ENCODE measurements at places on chromosomes 5 and 9.
A peak's percentile ranks its signal among the peaks of the same experiment; 100 is the strongest.

- DNase-seq, result no peak
Measured at GRCh38 chr9:137349471-137350033, 47.5 kb upstream of the NRARP start.

DNA sequence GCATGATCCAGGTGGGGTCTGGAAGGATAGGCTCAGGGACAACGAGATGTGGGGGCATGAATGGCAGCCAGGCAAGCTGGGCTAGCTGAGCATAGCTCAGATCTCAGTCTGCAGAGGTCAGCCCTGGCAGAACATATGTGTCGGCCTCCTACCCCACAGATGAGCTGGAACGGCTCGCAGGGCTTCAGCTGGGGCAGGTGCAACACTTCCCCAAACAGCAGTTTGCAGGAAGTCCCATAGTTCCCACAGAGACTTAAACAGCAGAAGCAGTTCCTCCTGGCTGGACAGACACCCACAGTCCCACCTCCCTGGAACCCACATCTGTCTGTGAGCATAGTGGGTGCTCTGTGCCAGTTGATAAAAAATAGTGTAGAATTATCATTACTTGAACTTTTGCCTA, 404.6 kb downstream of the GADD45G start:
- DNase-seq, result no peak

DNA sequence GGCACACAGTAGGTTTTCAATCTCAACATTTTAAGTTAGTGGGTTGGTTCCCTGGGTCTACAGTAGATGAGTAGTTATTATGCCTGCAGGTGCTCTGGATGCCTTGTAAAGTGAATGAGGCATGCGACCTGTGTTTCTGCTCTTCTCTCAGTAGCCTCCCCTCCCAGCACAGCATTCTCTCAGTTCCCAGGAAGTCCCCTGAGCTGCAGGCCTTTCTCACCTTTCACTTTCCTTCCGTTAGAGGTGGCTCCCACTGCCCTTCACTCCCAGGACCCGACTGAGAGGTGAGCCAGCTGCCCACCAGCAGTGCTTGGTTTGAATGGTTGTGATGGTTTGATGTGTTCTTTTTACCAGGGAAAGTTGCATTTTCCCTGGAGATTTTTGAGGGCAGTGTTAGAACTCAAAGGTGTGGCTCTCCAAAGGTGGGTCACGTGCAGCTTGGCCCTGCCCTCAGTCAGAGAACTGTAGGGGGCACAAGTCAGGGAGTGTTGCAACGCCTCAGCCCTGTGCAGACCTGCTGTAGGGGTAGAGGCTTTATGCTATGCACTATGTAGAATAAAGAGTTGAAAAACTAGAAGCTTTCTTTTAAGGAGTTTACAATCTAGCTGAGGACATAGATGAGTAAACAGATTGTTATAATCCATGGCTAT, 173.8 kb downstream of the NTRK2 start:
- DNase-seq, result no peak

DNA sequence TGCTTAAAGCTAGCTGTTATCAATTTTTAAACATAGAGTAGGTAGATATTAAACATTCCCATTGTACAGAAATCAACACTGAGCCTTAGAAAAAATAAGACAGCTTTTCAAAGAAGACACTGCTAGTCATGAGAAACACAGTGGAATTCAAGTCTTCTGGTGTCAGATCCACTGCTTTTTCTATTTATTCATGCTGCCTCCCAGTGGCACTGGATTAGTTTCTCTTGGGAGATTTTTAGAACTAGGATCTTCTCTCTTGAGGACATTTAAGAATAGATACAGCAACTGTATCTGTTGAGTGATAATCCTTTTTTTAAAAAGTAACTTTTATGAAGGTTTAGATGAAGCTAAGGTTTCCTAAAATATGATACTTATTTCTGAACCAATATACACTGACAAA, 1635.4 kb upstream of the C9orf72 start:
- DNase-seq, result no peak

- peak; percentile 47 for DNase-seq
Measured at GRCh38 chr9:137670391-137671195, 51.8 kb downstream of the EHMT1 start.

DNA sequence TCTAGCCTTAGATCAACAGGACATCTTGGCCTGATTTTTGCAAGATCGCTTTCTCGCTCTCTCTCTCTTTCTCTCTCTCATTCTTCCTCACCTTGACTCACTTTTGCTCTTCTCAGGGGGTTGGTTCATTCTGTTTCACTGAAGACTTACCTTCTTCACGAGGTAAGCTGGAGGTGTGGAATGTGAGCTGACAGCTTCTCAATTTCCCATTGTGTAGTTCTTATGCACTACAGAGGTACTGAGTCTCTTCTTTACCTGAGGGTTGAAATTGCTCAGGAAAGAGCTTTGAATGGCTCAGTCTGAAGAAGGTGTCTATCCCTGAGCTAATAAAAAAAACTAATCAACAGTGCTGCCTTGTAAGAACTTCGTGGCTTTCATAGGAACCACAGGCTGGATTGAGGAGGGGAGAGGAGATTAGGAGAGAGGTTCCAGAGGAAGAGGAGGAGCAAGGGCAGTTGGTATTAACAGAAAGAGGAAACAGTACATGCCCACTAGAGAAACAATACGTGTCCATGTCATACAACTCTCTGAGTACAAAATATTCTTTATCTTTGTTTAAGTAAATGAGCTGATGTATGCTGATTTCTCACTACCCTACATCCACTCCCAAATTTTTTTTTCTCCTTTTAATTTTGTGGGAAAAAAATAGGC, 192.2 kb downstream of the TMEM167A start:
- DNase-seq, result no peak

- no peak for DNase-seq
Measured at GRCh38 chr5:54254482-54255198, 55.7 kb downstream of the ARL15 start.

- no peak for DNase-seq
Measured at GRCh38 chr9:85067792-85068191, 398.3 kb downstream of the NTRK2 start.

- peak; percentile 72 for DNase-seq
Measured at GRCh38 chr5:172984244-172984953, 828 bp downstream of the ATP6V0E1 start.

GRCh38 chr9:13707612-13708576, 428.4 kb upstream of the MPDZ start:
- no peak for DNase-seq

DNA sequence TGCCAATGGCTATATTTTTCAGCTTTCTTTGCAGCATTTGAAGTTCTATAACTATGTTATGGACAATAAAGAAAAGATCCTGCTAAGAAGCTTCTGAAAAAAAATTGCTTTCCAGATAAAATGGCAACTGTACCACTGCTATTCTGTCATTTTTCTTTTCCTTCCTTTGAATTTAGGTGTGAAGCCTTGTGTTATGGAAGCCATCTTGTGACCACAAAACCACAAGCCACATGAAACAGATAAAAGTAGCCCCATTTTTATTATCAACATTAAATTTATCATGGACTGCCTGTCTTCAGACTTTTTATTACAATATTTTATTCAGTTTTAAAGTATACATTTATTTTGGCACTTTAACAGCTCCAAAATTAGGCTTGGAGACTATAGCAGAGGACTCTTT, 289.9 kb upstream of the ACTBL2 start:
- no peak for DNase-seq

DNA sequence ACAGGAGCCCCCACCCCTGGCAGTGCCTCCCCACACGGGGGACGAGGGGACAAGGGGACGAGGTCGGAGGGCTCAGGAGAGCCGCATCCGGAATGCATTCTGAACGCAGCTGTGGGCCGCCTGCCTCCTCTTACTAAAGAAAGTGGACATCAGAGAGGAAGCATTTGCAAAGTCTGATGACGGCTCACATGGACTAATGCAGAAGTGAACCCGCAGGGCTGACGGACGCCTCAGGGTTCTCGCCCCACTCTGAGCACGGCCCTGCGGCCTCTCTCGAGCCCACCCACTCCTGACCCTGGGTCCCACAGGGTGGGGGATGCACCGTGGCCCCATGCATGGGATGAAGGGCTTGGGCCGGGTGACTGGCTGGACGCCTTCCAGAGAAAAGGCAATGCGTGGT, 5.9 kb downstream of the LPCAT1 start:
- peak; percentile 51 for DNase-seq

DNA sequence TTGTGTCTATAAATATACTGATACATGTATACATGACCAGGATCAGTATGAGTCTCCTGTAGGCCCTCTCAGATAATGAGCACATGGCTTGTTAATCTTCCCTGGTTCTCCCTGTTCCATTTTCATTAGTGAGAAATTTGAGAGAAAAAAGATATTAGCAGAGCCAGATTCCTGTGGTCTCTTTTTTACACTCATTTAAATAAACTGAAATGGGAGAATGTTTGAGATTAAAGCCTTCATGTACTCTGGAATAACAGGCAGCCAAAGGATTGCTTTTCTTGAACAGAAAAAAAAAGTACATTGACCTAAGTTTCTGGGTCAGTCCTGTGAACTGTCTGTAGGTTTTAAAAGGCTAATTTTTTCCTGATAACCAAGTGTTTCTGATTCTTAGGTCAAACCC, 44.2 kb downstream of the PWWP2A start:
- no peak for DNase-seq

GRCh38 chr5:141692919-141693725, 11.1 kb upstream of the ARAP3 start:
- DNase-seq, result no peak

- no peak for DNase-seq
Measured at GRCh38 chr5:34841816-34842215, 2.9 kb downstream of the TTC23L start.

GRCh38 chr5:119341452-119342349, 14.1 kb upstream of the TNFAIP8 start:
- no peak for DNase-seq

DNA sequence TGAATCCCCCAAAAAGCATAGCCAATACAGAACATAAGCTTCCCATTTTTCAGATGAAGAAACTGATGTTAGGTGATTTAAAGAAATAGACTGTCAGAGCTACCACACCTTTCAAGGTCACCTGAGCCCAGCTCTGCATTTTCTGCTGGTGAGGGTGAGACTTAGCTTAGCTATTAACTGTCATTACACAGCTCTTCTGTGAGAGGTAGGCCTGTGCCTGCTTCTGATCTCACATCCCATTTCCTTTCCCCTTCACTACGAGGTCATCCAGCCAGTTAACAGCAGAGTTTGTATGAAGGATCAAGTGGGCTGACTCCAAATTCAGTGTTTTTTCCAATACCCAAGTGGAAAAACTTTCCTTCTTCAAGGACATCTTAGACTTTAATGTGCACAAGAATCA, 528.6 kb upstream of the CLINT1 start:
- peak; percentile 6 for DNase-seq

DNA sequence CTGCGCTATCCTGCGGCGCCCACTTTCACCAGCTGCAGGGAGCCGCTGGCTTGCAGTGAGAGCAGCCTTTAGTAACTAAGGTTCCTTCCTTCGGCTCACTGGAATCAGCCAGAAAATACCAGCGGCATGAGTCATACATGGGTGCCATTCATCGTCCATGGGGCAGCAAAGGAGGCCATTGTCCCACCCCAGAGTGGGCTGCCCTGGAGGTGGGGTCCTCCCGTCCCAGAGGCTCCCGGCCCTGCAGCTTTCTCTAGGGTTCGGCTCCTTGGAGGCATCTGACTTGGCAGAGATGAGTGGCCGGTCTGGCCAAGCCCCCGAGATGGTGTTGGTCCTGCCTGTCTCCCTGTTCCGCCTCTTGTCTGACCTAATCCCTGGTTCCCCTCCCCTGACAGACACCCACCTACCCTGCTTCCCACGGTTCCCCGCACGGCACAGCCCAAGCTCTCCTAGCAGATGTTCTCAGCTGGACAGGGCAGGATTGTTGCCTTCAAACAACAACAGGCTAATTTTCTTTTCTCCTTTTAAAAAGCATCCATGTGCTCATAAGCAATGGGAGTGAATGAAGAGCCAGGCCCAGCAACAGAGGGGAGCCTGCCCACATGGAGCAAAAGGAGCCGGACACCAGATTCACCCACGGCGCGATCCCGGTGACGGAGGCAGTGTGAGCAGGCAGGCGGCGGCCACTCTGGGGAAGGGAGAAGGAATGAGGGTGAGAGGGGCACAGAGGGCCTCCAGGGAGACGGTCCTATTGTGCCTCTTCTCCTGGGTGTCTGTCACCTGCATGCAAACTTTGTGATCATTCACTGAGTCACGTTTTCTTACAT, 97.0 kb upstream of the COL5A1 start:
- DNase-seq, result peak; percentile 22

GRCh38 chr5:60929024-60929423, 15.8 kb downstream of the ERCC8 start:
- DNase-seq, result no peak

DNA sequence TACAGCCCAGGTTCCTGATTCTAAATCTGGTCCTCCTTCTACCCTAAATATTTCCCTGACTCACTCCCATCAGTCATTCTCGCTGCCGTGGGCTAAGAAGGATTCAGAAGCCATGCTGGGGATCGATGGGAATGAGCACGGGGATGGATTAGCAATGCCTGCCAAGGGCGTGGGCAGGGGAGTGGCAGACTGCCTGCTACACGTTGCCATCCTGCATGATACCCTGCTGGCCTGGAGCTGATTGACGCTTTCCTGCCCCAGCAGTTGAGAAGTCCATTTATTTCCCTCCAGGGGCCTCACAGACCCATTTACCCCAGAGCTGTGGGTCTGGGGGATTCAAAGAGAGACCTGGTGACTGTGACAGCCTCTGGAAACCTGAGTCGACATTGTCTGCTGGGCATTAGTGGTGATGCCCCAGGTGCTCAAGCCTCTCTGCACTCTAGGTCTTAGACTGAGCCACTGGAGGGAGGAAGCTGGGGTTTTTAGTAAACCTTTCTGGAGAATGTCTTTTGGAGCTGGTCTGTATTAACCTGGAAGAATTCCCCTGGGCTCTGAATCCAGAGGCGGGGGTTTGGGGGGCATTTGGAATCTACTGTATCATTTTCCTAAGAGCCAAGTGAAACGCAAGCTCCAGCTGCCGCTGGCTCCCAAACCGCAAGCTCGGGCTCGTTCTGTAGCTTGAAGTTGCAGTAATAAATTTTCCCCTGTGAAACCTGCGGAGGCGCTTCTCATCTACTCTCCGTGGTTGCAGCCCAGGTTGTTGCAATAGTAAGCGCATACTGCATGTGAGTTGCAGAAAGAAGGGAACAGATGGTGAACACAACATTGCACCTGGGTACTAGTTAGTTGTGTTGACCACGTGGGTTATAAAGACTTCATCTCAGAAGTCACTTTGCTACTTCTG, 76.3 kb upstream of the RAPGEF1 start:
- no peak for DNase-seq

DNA sequence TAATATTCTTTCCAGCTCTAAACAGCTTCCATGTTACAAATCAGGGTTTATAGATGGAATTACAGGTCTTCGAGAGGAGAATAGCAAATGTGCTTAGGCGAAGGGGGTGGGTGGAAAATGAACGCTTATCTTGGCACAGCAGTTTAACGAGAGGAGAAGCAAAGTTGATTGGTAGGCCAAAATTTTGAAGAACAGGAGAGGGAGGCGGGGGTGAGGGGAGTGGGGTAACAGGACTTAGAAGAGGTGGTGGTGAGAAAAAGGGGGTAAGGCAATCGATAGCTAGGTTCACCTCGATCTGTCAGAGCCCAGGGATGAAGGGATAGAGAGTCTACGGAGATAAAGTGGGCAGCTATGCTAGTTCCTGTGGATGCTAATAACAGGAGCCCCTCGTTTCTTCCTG, 764 bp downstream of the ANKRA2 start:
- no peak for DNase-seq

Data from mucosa of descending colon (tissue), 3 donors.